Fibroblast of mammary gland (primary cell): ENCODE measurements at places on chromosomes 6 and 20.

DNA sequence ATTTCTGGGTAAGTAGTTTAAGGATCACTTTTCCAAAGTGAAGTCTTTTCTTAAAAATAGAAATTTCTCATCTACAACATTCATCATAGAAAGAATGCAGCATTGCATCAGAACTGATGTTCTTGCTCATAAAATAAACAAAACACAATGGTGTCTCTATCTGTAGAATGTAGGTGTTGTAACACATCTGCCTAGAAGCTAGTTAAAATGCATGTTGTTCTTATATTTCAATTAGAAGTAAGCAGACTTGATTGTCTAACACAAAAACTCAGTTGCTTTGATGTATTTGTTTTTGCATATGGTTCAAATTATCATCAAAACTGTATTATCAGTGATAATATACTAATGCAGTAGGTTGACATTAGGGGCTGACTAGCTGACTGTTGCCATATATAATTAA is 654.7 kb upstream of the FLRT3 start:
- DNase-seq: peak; percentile 64

DNA sequence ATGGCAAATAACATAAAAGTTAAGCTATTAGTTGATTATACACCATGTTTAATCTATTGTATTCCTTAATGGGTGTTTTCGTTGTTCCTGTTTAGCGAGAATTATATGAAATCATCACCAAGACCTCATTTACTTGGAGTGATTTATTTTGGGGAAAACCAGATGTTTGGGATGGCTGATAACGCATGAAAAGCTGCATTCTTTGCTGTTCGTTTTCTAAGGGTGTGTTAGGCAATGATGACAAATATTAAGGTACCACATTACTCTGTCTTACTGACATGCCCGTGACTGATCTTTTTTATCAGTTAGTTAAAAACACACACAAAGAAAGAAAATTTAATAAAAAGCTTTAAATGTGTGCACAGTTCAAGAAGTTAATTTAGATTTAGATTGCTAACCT is 176.4 kb downstream of the ZFP64 start:
- DNase-seq: no peak

DNA sequence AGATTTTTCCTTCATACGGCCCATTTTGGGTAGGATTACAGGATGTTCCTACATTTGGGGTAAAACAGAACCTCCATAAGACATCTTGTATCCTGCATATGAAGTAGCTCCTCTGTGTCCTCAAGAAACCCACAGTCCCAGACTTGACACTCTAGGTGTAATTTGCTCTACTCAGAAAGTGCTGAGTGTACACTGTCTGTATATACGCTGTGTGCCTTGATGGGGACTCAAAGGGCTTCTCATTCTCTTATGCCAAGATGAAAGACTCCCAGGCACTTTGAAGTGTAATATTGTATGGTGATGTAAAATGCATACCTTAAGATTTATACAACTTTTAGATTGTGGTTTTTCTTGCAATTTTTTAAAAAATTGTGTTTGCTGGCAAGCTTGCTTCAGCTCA is 5.2 kb downstream of the TFAP2D start:
- DNase-seq: no peak

GRCh38 chr6:13188306-13188705 is 140.0 kb downstream of the TBC1D7 start:
- no peak for DNase-seq

DNA sequence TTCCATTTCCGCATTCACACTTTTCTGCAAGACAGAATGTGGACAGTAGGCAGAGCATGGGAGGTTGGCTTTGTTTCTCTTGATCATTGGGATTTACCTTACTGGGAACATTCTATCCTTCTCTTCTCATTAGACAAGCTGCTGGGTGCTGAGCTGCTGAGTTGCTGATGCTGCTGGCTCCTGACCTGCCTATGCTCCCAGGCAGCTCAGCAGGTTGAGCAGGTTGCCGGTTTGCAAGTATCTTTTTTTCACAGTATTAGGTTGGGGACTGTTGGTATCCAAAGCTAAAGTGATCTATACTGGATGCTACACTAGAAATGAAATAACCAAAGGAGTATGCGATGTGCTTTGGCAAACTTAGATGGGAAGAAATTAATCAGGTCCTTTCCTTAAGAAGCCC is 23.7 kb upstream of the ADGRF4 start:
- DNase-seq: no peak

DNA sequence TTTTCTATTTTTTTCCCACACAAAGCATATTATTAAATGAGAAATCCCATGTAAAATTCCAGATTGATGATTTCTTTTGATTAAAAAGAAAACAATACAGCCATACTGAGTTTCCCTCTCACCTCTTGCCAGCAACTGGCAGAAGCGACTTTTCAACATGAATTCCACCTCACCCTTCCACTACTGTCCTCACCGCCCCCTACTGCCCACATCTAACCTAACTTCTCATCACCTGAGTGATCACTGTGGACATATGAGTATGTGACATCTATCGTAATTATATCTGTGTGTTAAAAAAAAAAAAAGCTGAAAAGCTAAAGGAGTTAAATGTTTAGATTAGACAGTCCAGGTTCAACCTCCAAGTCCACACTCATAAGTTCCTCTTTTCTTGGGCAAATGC is 528.6 kb downstream of the PRKN start:
- no peak for DNase-seq

- DNase-seq: peak; percentile 1
Measured at GRCh38 chr6:8707956-8708772, 272.8 kb upstream of the SLC35B3 start.

- DNase-seq: no peak
Measured at GRCh38 chr20:396619-397431, 11.3 kb upstream of the RBCK1 start.

- peak; percentile 62 for DNase-seq
Measured at GRCh38 chr6:158232316-158233213, 64.4 kb downstream of the GTF2H5 start.
